T follicular helper cell (primary cell): ENCODE measurements at places on chromosomes 4 and X.

- no peak for DNase-seq
Observed at GRCh38 chrX:111395149-111395548, 16.8 kb downstream of the DCX start.

DNA sequence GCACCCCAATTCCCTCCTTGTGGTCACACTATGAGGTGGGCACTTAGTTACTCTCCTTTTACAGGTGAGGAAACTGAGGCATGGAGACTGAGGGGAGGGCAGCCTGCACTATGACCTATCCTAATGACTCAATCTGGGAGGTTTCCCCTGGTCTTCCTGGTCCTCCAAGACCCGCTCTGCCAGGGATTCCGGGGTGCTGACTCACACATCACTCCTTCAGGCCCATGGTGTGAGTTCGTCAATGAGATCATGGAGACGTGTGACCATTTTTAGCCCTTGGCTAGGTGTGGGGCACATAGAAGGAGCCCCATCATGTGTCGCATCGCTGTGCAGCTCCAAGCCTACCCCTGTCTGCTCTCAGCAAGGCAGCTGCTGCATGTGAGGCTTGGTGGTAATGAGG is 32.4 kb upstream of the BCOR start:
- DNase-seq: no peak

DNA sequence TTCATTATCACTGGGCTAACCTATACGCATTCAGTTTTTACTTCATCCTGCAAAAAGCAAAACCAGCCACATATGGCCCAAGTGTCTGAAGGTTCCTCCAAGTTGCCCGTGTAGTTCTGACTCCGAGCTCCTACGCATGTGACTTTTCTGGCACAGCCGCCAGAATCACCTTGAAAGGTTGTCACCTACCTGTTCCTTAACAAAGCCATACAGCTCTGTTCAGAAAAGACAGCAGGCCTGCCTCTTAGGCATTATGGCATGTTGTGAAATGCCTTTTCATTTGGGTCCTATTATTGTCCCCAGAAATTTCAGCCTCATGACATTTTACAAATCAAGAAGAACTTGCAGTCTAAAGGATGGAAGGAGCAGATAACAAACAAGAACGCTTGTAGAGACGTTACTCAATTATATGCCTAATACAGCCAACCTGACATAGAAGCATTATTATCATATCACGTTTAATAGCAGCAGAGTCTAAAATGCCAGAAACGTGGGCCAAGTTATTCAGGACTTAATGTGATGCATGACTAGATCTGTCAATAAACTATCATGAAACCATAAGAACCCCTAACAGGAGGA is 118.5 kb downstream of the RBM47 start:
- no peak for DNase-seq

- DNase-seq: no peak
Observed at GRCh38 chr4:128727658-128728057, 81.8 kb upstream of the JADE1 start.

DNA sequence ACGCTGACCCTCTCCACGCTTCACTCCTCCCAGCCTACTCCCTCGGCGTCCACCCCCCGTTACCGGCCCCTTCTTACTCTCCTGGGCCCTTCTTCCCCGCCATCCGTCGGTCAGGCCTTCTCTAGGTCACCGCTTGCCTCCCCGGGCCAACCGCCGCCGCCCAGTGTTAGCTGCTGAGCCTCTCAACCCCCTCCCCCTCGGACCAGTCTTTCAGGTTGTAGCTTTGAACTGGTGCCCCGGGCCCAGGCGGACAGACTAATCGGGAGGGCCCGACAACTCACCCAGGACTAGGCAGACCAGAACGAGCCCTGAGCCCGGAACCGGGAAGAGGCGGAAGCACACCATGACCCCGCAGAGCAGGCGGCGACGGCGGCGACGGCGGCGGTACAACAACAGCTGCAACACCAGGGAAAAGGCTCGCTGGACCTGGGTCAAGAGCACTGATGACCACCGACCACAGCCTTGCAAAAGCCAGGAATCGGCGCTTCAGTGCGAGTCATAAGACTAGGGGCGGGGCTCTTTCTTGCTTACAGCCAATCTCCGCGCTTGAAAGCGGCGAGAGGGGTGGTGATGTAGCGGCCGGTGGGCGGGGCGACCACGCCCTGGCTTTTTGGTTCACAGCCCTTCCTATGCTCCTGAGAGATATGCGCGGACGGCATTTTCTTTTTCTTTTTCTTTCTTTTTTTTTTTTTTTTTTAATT is at the start of gene LAMP2:
Gene LAMP2, minus strand, starts transcription at position 472 of the 701 bp plus-strand sequence. Its CDS starts 127 bp downstream, at position 345.
- peak; percentile 69 for DNase-seq

DNA sequence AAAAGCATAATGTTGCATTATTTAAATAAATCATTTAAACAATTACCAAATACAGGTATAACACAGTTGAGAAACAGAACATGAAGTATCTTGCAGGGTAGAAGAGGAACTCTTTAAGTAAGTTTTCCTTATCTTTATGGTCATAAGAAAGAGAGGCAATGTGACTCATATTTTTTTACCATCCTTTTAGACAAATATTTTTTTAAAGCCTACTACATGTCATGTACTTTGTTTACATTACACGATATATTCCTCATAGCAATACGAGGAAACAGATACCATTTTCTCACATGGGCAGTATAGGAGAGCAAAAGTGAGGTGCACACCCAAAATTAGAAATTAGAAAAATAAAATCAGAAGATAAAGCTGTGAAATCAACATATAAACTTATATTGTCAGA is 49.3 kb upstream of the EPHA5 start:
- no peak for DNase-seq

- no peak for DNase-seq
Observed at GRCh38 chr4:139581096-139581495, 25.1 kb upstream of the SETD7 start.

GRCh38 chr4:55475394-55476243 is 71.1 kb downstream of the CLOCK start:
- DNase-seq: no peak
